Brain microvascular endothelial cell (primary cell): ENCODE measurements at places on chromosomes 12 and 14.

DNA sequence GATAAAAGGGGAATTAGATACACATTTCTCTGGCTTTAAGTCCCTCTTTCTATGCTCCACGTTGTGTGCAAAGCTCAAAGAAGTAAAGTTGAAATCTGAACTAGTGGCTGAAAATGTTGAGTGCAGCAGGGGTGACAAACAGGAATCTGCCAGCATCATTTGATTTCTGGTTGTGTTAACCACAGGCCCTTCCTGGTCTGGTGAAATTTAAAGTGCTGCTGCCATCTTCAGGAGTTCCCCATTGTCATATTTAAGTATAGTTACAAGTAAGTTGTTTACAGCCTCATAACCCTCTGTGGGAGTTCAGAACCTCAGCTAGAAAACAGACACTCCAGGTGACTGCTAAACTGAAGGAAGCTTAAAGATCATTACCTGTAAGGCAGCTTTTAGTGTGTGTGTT lies 90.9 kb upstream of the CCDC196 start:
- DNase-seq, result no peak

DNA sequence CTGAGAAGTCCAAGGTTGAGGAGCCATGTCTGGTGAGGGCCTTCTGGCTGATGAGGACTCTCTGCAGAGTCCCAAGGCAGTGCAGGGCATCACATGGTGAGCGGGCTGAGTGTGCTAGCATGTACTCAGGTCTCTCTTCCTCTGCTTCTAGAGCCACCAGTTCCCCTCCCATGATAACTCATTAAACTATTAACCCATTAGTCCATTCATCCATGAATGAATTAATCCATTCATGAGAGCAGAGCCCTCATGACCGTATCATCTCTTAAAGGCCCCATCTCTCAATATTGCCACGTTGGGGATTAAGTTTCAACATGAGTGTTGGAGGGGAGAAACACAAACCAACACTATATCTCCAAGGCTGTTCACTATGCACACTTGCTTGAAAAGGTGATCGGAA lies 83.7 kb downstream of the TMEM30B start:
- DNase-seq, result no peak

DNA sequence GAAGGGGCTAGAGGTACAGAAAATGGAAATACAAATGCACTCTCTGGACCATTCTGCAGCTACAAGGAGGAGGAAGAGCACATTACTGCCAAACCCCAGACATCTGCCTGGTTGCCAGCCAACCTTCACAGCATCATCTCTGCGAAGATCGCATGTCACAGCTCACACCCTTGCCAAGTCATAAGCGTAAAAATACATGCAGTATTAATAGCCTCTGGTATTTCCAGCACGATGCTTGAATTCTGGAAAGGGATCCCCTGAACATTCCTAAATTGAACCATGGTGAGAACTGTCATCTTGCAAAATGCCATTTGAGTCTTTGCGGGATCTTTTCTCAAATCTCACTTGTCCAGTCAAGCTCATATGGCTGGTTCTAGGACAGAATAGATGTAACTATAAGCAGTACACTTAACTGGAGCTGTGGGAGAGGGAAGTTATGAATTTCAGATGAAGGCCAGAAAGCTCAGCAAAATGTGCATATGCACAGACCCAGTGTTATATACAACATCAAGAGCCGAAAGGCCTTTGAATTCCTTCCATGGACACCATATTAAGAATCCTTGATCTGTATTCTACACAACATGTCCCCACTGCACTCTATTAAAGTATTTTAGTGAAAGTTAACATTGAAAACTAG lies 211.6 kb downstream of the DUSP6 start:
- DNase-seq, result peak; percentile 55

DNA sequence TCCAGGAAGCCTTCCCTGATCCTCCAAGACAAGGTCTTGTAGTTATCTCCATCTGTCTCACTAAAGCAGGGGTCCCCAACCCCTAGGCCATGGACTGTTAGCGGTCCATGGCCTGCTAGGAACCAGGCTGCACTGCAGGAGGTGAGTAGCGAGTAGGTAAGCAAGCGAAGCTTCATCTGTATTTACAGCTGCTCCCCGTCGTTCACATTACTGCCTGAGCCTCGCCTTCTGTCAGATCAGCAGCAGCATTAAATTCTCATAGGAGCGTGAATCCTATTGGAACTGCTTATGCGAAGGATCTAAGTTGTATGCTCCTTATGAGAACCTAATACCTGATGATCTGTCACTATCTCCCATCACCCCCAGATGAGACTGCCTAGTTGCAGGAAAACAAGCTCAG lies 12.4 kb upstream of the NFYB start:
- no peak for DNase-seq

DNA sequence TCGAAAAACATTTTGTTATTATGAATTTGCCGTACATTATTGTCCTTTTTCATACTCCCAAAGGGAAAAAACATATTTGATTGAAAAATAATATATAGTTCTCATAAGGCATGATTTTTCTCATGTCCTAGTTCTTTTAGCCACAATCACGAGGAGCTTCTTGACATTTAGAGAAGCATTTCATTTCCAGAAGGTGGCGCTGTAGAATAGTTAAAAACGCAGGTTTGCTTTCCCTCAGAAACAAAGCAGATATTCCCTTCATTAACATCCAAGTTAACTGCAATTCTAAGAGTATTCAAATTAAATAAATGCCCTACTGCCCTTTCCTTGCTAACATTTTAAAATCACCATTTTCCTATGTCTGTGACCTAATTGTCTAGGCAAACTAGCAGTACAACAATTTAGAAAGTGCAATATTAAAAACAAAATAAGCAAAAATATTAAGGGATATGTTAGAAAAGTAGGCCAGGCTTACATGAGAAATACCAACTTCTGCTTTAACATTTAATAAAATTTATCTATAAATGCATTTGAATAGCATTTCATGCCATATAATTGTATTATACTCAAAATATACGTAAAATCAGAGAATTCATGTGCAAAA lies 10.9 kb upstream of the PIK3C2G start:
- DNase-seq, result peak; percentile 51

DNA sequence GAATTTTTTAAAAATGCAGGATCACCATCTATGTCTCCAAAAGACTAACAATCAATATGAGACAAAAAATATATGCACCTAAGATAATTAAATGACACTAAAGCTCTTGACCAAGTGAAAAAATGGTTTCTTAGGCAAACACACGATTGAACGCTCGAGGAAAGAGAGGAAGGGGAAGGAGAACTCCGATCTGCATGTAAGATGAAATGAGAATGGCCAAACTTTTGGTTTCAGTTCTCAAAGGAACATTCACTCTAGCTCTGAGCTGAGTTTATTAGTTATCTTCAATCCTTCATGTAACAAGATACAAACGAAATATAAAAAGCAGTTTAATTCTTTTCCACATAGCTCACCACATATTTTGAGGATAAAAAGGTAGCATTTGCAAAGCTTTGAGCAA lies 2.8 kb downstream of the DYRK4 start:
- DNase-seq, result no peak

- DNase-seq, result no peak
Observed at GRCh38 chr12:130127912-130128789, 34.1 kb upstream of the FZD10 start.

GRCh38 chr12:79531518-79531917 lies 159.2 kb downstream of the PAWR start:
- peak; percentile 72 for DNase-seq

DNA sequence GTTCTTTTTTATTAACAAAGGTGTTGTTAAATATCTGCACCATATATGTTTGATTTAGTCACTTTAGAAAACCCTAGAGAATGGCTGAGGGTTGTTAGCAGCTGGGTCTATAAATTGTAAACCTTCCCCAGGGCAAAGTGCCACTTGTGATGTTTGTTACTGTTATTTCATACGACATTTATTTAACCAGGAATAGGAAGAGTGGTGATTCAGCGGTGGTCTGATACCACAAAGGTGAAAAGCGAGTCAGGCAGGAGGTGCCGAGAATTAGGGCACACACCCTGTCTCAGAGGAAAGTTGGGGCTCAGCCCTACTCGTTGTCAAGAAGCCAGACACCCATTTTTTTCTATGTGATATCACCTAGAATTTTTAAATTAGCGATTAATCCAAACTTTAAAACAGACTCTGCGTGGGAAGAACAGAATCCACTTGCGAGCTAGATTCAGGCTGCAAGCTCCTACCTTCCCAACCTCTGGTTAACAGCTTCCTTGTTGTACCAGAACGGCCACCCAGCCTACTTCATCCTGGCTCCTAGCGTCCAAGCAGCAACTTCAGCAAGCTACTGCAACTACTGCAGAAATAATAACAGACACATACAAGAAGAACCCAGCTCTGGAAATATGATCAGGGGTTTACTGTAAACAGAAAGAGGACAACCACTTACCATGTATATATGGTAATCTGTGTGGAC lies 126.7 kb downstream of the TMEM132D start:
- no peak for DNase-seq

DNA sequence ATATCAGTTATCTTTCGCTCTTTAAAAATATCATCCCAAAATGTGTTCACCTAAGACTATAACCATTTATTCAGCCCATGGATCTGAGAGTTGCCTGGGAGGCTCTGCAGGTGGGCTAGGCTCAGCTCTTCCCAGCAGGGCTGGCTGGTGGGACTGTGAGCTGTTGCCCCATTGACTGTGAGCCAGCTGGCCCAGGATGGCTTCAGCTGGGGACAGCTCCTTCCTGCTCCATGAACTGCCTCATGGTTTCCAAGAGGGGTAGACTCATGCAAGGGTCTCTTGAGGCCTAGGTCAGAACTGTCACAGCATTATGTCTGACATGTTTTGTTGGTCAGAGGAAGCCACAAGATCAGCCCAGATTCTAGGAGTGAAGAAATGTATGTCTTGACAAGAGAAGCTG lies 114.1 kb upstream of the E2F7 start:
- DNase-seq, result no peak

GRCh38 chr12:129530517-129530916 lies 373.3 kb downstream of the TMEM132D start:
- no peak for DNase-seq

GRCh38 chr12:57329219-57329618 lies 78.2 kb upstream of the STAC3 start:
- no peak for DNase-seq

- DNase-seq, result no peak
Observed at GRCh38 chr12:124172636-124173035, 122.3 kb upstream of the RFLNA start.

DNA sequence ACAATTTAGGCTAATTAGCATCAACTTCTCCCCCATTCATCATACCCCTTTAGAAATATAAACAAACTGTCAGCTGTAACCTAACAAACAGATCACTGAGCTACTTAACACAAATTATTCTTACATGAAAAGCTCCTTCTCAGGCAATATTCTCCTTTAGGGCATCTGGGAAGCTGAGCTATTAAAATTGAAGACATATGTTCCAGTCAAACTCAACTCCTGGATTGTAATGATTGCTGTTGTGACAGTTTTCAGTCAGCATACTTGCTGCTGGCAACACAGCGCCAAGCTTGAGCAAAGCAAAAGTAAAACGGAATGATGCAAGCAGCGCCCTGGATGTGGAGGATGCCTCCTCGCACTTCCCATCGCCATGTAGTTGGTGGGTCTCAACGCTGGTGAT lies 82.4 kb downstream of the SLC25A21 start:
- DNase-seq, result no peak

DNA sequence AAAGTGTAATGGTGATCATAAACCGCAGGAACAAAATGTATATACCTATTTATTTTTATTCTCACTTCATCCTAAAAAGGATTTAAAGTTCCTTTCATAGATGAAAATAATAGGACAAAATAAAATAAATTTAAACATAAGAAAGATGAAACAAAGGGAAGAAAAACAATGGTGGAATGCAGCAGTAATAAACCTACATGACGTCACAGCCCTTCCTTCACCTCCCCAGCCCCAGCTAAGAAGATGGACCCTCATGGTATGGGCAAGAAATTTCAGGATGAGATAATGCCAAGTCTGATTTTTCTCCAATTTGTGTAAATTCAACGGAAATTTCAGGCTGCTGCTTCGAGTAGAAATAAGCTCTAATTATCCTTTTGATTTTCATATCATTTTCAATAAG lies 381.0 kb downstream of the LRIG3 start:
- no peak for DNase-seq

DNA sequence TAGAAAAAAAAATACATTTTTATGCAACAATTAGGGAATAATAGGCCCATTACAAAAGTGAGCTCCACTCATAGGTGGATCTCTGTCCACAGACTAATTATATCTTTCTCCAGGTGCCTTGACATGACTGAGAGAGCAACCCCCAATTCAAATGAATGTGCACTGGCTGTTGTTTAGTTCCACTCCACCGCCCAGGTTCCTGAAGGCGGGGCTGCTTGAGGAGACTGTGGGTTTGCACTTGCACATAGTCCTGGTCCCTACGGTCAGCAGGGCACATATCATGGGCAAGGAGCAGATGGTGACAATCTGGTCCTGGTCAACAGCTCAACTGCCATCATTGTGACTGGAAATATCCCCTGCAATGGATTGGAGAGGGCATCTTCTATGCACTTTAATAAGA lies 195.6 kb upstream of the PWP1 start:
- no peak for DNase-seq
